ENCODE measurements at places on chromosomes 3 and 15.

GRCh38 chr15:43749690-43750345 is 3.6 kb downstream of the PDIA3 start:
- DNase-seq, result no peak

DNA sequence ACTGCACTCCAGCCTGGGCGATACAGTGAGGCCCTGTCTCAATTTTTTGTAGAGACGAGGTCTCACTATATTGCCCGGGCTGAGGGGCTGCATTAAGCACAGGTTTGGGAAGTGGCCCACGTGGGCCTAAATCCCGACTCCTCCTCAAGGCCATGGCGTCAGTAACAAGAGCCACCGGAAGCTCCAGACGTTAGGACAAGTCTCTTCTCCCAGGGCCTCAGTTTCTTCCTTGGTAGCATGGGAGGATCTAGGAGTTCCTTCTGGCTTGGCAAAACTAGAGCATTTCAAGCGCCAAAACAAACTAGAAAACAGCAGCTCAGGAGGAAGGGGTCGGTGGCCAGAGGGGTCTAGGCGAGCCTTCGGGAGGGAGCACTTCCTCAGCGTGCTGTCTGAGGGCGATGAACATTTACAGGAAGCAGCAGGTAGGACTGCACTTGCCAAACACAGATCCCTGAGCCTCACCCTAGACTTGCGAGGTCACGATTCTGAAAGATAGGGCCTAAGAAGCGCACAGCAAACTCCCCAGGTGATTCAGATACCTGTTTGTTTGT is 536 bp downstream of the SNAPC5 start:
- DNase-seq, result no peak

DNA sequence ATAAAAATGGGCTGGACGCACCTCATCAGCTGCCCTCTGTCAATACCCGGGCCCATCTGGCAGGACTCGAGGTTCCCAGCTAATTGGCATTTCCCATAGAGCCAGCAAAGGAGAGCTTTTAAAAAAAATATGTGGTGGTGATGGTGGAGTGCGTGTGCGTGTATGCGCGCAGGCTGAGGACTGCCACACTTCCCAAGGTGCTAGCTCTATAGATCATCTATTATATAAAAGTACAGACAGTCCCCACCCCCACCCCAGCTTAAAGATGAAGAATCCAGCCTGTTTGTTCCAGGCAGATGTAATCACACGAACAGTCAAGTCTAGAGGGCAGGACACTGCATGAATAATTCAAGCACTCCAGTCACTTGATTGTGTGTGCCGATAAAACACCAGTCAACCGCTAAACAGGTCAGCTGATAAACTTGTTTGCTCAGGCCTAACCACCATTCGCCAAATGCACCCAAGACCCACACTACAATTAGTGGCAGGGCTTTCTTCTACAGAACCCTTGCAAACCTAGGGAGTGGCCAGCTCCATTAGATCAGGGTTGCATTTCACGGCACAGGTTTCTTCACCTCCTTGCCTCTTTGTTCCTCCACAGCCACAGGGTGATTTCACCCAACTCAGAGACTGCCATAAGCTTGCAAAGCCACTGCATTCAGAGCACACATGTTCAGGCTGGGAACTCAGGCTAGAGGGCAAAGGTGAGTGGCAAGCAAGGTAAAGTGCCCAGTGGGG is 5.8 kb downstream of the TLE3 start:
- DNase-seq, result peak; percentile 27

- DNase-seq, result no peak
Measured at GRCh38 chr3:48621461-48621869, at the start of gene TMEM89. Gene TMEM89, minus strand, starts transcription at chr3:48621769. Its CDS starts 13 bp downstream, at chr3:48621756.

DNA sequence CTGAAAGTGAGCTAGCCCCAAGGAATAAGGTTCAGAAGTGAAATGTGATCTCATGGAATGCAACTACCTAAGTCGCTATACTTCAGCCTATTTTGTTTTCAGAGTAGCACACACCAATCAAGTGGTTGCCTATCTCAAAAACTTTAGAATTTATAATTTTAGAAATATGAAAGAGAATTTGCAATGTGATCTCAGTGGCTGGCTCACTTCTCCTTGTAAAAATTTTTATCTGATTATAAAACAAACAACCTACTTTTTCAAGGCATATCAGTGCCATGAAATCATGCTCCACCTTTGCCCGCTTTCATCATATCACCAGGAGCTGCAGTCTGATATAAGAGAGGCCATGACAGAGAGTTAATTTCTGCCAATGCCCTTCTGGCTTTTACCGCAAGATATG is 47.3 kb downstream of the CLDN11 start:
- peak; percentile 36 for DNase-seq

- no peak for DNase-seq
Measured at GRCh38 chr3:112908252-112908651, 61.6 kb upstream of the CD200R1L start.

DNA sequence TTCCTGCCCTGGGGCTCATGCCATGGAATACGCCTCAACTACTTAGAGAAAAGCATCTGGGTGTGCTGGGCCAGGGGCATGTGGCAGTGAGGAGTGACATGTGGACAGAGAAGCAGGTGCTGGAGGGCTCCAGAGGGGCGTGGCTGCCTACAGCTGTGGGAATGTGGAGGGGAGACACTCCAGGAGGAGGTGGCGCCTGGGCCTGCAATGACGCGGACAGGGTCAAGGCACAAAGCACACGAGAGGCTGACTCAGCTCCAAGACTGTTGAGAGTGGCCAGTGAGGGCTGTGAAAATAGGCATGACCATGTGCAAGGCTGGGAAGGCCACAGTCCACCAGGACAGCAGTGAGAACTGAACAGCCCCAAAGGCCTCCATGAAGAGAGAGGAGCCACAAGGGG is 48.5 kb downstream of the PTH1R start:
- DNase-seq, result no peak
